ENCODE measurements at places on chromosomes 1 and 21.

DNA sequence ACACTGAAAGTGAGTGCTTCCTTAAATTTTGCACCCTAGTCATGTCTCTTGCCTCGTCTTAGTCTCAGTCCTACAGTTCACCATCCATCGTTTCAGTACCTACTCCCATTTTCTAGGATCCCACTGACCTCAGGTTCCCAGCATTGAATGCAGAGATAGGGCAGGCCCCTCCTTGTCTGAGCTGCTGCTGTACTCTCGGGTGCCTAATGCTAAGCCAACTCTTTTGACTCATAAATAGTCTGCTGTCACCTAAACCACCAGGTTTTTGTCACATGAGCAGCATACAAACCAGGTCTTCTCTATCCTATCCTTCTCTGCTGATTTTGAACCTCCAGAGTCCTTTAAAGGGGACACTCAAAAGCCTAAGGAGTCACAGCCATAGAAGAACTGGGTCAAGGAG is 3.0 kb downstream of the ARHGAP30 start:
- DNase-seq: no peak

DNA sequence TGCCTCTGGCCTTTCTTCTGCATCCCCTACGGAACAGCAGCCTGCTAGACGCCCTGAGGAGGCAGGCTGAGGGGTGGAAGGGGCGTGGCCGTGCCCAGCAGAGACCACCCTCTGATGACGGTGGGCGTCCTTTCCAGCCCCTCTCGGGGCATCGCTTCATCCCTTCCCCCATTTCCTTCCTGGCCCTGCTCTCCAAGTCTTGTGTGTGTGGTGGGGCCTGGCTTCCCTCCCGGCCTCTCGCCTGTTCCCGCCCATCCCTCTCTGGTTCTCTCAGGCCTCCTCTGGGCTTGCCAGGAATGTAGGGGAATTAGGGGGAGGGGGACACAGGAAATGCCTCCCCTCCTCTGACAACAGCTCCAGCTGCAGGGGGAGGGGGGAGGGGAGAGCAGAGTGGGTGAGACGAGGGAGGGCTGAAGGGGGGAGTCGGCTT is 51.1 kb downstream of the SKI start:
- DNase-seq: no peak

GRCh38 chr1:218995091-218995665 is 178.5 kb upstream of the LYPLAL1 start:
- no peak for DNase-seq

DNA sequence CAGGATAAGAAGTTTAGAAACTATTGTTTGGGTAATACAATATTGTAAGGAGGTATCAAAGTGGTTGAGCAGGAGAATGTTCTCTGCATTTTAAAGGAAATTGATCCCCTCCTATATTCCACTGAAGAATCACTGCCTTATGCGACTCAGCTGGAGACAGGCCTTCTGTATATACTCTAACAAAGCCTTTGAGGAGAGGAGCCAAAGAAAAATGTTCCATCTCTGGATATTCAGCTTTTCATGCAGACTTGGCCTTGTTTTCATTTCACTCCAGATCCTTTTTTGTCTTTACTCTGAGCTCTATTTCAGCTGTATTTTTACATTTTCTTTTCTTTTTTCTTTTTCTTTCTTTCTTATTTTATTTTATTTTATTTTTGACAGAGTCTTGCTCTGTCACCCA is 42.1 kb upstream of the S1PR1 start:
- DNase-seq: no peak
